ENCODE measurements at places on chromosomes 5 and 9. TPM values are rescaled to one million over a fixed set of nuclear protein-coding genes. Genes with fewer than 3 reads are reported as not detected.

DNA sequence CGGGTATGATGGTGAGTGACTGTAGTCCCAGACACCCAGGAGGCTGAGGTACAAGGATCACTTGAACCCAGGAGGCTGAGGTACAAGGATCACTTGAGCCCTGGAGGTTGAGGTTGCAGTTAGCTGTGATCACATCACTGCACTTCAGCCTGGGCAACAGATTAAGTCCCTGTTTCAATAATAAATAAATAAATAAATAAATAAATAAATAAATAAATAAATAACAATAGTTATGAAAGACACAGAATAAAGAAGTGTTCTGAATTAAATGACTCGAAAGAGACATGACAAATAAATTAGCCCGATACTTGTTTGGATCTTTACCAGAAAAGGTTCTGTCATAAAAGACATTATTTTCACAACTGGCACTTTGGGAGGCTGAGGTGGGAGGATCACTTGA is 72.0 kb upstream of the SUSD1 start:
- no peak for DNase-seq

- no peak for DNase-seq
Observed at GRCh38 chr9:127833555-127833954, 20.9 kb downstream of the ENG start.

- DNase-seq = no peak
Observed at GRCh38 chr5:124963236-124963919, 216.9 kb upstream of the ZNF608 start.

- no peak for DNase-seq
Observed at GRCh38 chr5:132090107-132090506, 16.5 kb downstream of the CSF2 start.

GRCh38 chr9:134440636-134441226 is 114.5 kb downstream of the RXRA start:
- no peak for DNase-seq

FOXD4L5 gene
- total RNA-seq = 0.22 TPM

DNA sequence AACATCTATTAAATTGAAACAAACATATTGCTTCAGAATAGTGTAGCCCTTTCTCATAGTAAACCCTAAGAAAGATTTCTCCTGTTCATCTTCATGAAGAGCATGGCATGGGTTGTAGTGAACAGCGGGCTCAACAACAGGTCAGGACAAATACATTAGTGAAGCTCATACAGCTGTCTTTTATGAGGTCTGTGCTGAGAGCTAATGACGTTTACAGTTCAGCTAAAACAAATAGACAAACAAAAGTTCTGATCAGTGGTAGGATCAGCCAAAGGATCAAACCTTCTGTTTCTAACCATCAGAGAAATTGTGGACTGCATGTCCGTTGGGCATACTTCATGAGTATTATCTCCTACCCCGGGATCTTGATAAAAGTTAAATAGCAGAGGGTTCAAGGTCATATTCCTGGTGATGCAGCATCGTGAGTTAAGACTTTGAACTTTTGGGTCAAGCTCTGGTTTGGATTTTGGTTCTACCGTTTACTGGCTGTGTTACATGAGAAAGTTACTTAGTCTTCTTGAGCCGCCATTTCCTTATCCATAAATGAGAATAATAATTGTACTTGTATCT is 37.9 kb downstream of the ACO1 start:
- no peak for DNase-seq

FAM81B gene
- 4.3 TPM for total RNA-seq

DMAC1 gene
- total RNA-seq = 60.0 TPM

GRCh38 chr5:178471711-178472110 is 118.5 kb downstream of the COL23A1 start:
- DNase-seq = no peak

Data from mesothelial cell of epicardium (in vitro differentiated cells).